ENCODE measurements at places on chromosomes 3 and 15.

- DNase-seq, result peak; percentile 48
These were observed 148.0 kb upstream of the OSTN start for GRCh38 chr3:191051037-191051436.

- DNase-seq, result no peak
These were observed 67.5 kb downstream of the TMEM44 start for GRCh38 chr3:194565597-194566190.

- DNase-seq, result no peak
These were observed 41.9 kb downstream of the CALML4 start for GRCh38 chr15:68163191-68163590.

DNA sequence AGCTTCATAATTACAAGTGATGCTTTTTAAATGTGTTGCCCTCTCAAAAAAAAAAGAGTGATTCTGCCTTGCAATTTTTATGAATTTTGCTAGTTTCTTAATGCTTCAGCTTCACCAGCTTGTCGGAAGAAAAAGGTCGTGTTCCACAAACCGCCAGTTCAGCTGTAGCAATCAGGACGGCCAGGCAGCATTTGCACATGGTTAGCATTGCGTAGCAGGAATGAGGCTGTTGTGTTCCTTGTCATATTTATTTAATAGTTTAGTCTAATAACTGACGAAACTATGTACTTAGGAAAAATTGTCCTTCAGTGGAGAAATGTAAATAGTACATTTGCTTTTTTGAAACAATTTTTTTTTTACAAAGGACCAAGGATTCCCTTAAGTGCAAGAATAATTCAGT is 64.9 kb upstream of the SELENOK start:
- no peak for DNase-seq

DNA sequence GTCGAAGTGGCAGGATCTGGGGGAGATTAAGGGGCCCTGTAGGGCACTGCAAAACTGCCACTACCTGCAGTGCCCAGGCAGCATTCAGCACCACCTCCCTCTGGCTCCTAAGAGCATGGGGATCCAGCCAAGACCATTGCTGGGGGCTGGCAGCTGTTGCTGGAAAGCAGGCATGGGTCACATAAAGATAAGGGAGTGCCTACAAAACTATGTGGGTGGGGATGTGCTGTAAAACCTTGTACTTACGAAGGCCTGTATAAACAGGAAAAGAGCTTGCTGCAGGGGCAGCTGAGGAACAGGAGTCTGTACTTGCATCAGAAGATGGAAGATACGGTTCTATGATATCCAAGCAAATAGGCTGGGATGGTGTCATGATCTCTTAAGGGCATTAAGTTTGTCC is 27.1 kb downstream of the IL20RB start:
- no peak for DNase-seq

- no peak for DNase-seq
These were observed 24.9 kb upstream of the DNAAF4 start for GRCh38 chr15:55532944-55533343.

DNA sequence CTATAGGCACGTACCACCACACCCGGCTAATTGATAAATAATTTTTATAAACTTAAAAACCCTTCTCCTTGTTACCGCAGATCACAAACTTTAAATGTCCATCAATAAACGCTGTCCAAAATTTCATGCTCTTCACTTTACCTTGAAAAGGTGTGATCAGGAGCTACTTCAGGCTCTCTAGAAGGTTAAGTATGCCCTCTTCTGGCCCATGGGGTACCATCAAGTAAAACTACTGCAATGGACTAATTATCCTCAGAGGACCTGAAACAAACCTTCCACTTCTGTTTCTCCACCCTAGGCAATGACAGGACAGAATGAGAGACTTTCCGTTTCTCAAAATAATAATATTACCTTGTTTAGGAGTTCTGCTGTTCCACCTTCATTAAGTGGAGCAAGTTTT is 9.2 kb downstream of the LZTFL1 start:
- DNase-seq, result no peak

GRCh38 chr15:60745469-60746061 is 266.6 kb upstream of the ICE2 start:
- no peak for DNase-seq

DNA sequence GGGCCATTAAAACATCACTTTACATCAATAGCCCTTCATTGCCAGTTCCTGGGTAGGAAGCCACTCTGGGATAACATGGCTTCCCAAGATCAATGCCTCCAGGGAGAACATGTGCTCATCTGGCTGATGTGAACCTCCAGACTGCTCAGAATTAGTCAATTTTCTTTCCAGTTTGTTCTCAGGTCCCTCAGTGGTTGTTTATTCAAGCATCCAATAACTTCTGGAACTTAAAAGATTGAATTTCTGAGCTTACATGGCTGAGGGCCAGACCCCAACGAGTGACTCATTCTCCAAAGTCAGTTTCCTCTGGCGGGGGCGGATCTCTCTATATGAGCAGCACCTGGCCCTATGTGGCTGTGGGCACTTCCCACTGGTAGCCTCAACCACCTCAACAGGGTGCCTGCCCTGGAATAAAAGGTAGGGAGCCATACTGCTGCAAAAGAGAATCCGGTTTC is 34.0 kb downstream of the LYZL4 start:
- DNase-seq, result peak; percentile 24

DNA sequence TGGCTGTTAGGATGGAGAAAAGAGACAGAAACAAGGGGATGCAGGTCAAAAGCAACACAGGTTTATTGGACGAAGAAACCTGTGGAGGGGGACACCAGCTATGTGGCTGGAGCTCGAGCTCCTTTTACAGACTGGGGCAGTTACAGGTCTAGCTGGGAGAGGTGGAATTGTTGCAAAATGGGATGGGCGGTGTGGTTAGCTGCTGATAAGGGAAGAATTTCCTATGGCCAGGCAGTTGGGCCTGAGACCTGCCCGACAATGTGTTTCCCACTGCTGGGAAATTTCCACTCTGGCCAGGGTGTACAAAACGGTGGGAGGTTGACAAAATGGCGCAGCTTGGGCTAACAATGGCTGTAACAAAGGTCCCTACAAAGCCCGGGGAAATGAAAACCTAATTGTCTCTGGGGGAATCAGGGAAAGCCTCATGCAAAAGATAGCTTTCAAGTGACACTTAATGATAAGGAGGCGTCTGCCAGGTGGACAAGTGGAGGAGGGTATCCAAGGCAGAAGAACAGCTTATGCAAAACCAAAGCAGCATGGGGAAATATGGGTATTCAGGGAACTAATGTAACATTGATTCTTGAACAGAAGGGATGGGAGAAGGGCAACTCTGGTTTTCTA is 137.4 kb upstream of the SGO1 start:
- no peak for DNase-seq

DNA sequence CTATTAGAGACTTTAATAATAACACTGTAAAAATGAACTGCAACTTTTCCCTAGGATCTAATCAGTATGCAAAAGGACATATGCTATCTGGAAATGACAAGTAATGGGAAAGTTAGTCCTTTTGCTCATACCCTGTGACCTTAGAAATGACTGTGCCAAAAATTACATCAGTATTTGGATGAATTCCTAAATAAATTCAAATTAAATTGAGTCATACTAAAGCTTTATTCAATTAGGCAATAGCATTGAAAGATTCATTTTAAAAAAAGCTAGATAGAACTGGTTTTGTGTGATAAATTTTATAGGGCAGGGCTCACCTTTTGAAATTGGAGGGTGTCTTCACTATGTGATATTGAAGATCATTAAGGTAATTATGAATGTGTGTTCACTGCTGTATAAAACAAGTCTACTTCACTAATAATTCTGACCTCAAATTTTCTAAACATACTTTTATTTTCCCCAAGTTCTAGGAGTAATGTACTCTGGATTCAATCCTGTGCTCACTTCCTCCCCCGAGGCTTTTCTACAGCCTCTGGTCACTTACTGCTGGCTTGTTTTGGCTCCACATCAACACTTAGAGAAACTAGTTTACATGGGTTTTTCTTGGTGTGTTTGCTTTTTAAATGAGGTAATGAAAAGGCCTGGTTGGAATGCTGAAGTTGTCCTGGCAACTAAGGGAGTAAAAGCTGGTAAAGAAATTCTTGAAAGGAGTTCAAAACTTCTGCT is 44.4 kb upstream of the SPTSSB start:
- DNase-seq, result no peak

DNA sequence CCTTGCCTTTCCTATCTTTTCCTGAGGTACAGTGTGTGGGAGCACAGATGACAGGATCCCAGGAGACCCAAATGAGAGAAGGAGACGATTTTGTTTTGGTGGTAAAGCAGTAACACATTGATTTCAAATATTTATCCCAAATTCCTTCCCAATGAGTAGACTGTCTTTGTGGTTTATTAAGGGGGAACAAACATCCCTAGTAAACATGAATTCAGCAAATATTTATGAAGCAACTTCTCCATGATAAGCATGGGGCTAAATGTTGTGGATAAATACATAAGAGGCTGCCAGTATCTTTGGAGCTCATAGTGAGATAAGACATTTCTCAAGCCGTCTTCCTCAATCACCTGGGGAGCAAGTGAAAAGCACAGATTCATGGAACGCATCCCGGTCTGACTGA is 460.8 kb upstream of the CFAP20DC start:
- no peak for DNase-seq

DNA sequence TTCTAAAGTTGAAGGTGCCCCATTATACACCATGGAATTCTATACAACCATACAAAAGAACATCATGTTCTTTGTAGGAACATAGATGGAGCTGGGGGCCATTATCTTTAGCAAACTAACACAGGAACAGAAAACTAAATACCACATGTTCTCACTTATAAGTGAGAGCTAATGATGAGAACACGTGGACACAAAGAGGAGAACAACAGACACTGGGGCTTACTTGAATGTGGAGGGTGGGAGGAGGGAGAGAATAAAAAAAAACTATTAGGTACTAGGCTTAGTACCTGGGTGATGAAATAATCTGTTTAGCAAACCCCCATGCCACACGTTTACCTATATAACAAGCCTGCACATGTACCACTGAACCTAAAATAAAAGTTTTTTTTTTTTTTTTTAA is 342.7 kb downstream of the PLCL2 start:
- DNase-seq, result no peak

GRCh38 chr3:50132421-50133282 is 22.5 kb upstream of the SEMA3F start:
- no peak for DNase-seq

DNA sequence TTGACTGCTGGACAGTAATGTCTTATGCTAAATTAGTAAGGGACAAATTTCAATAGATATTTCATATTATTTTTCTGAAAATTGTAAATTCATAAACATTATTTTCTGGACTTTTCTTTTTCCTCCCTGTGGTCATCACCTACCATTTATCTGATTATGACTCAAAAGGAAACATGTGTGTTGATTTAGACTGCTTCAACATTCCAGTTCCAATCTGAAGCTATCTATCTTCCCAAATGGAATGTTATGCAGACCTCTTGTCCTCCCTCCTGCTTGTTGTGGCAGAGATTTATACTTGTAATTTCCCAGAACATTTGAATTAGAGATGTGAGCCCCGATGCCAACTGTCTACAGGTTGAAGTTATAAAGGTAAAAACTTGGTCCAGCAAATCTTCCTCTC is 803.4 kb downstream of the TUSC7 start:
- no peak for DNase-seq

GRCh38 chr3:14377838-14378169 is 24.6 kb upstream of the SLC6A6 start:
- DNase-seq, result no peak

GRCh38 chr15:76714950-76715349 is 190.2 kb downstream of the SCAPER start:
- DNase-seq, result no peak

GRCh38 chr3:127975153-127976029 is 60.4 kb downstream of the KBTBD12 start:
- no peak for DNase-seq

- DNase-seq, result no peak
These were observed 19.6 kb downstream of the ATG7 start for GRCh38 chr3:11291808-11292207.
